ENCODE measurements at places on chromosomes 2 and 18. TPM values are rescaled to one million over a fixed set of nuclear protein-coding genes. Genes with fewer than 3 reads are reported as not detected.

The OR6B2 gene
- total RNA-seq, result 0.23 TPM

DNA sequence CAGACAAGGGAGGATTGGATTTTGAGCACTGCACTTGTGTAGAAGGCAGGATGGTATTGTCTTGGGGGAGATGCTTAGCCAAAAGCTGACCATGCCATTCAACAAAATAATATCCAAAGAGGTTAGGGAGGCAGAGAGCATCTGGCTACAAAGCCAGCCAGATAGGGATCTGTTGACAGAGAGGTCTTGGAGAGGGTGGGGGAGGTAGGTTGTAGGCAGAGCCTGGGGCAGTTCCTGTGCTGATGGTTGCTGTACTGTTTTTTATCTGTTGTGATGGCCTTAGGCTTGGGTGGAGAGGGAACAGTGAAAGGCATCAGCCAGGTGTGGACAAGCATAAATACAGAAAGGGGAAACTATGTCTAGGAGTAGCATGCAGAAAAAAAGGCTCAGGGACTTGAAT lies 100.9 kb downstream of the AQP4 start:
- peaks cover 31% of the 10 kb centered on the region for H3K4me1 ChIP-seq
- H3K4me3 ChIP-seq, result no peak overlapping the region
- H3K27ac ChIP-seq, result no peak overlapping the region
- H3K36me3 ChIP-seq, result no peaks in the 10 kb centered on the region

- no peaks in the 10 kb centered on the region for H3K4me1 ChIP-seq
- DNase-seq, result peak; percentile 65
- no peaks in the 10 kb centered on the region for H3K36me3 ChIP-seq
- no peak within 1 kb of the TSS for H3K4me3 ChIP-seq
Measured at GRCh38 chr18:36297417-36298125, at the start of gene FHOD3. Gene FHOD3, plus strand, starts transcription at chr18:36297713. Its CDS starts 123 bp downstream, at chr18:36297836.

GRCh38 chr2:27021253-27022049 lies 11.3 kb upstream of the TMEM214 start:
- no peaks in the 10 kb centered on the region for H3K4me1 ChIP-seq
- no peak overlapping the region for H3K4me3 ChIP-seq
- H3K27me3 ChIP-seq, result peaks cover 4% of the 10 kb centered on the region
- H3K27ac ChIP-seq, result no peak overlapping the region
- DNase-seq, result no peak

- no peak overlapping the region for H3K4me3 ChIP-seq
- H3K27ac ChIP-seq, result no peak overlapping the region
- peaks cover 1% of the 10 kb centered on the region for H3K27me3 ChIP-seq
- DNase-seq, result no peak
- no peaks in the 10 kb centered on the region for H3K4me1 ChIP-seq
Measured at GRCh38 chr2:68385220-68385906, 20.3 kb downstream of the PLEK start.

GRCh38 chr18:34050661-34051060 lies 174.1 kb downstream of the NOL4 start:
- H3K4me1 ChIP-seq, result peaks cover 2% of the 10 kb centered on the region
- no peak overlapping the region for H3K27ac ChIP-seq
- H3K36me3 ChIP-seq, result no peaks in the 10 kb centered on the region
- no peak overlapping the region for H3K4me3 ChIP-seq
- no peaks in the 10 kb centered on the region for H3K27me3 ChIP-seq

GRCh38 chr2:129716781-129717559 lies 262.5 kb upstream of the RAB6C start:
- no peak for DNase-seq
- no peaks in the 10 kb centered on the region for H3K36me3 ChIP-seq
- peaks cover 1% of the 10 kb centered on the region for H3K27me3 ChIP-seq
- H3K27ac ChIP-seq, result no peak overlapping the region
- H3K4me1 ChIP-seq, result peaks cover 14% of the 10 kb centered on the region

DNA sequence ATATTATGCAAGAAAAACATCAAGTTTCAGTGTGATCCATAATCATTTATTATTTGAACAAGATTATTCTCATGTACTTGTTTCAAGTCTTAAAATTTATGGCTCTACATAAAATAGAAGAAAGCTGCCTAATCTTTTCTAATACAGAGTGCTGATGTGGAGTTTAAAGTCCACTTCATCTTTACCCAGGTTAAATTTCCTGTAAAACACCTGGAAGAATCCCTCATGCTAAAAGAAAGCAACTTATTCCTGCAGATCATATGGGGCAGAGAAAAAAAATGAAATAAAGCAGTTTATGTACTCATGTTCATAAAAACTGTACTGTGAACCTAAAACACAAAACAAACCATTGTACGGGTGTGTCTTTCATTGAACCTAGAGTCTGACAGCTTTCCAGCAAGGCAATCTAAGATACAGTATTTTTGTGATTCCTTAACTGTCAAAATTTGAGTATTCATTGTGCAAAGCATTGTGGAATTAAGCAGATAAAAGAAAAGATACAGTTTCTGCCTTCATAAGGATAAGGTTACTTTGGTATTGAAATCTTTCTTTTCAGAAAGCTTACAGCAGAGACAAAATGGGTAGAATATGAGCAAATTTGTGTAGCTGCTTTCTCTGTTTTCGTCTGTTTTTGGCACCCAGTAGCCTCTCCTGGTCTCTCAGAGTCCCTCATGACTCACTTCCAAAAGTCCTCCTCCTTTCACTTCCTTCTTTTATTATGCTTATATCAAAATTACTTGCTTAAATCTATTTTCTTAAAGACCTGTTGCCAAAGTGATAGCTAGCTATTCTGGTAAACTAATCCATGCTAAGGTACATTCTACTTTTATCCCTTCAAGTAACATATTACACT lies 26.9 kb upstream of the GLS start:
- H3K27me3 ChIP-seq, result no peaks in the 10 kb centered on the region
- no peak overlapping the region for H3K27ac ChIP-seq
- H3K4me1 ChIP-seq, result no peaks in the 10 kb centered on the region
- DNase-seq, result no peak
- H3K36me3 ChIP-seq, result no peaks in the 10 kb centered on the region

DNA sequence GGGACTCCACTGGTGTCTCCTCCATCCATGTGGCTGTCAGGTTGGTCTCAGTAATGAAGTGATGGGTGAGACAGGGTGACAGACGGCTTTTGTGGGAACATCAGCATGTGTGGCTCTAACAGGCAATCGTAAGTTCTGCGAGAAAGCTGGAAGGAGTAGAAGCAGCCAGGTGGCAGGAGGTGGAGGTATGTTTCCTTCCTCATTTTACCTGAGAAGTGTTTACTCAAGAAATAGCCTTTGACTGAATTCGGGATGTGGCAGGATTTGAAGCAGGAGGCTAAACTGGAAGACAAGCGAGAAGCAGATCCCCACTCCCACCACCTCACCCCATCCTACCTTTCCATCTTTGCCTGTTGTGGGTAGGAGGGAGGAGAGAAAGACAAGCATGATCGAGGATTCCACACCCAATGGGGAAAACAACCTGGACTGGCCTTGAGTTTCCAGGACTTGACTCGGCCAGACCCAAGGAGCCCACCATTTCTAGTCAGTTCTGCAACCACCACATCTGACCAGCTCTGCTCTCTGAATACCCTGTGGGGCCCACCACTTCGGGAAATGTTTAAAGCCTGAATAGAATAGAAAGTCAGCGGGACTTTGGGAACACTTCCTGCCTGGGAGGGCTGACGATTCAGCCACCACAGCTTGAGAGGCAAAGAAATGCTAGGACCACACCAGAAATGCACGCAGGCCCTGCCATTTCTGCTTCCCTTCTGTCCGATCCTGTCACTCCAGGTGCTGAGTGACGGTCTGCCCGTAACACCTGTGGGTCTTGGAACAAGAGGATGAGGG lies 1.2 kb downstream of the ABCG8 start:
- peaks cover 2% of the 10 kb centered on the region for H3K27me3 ChIP-seq
- no peak overlapping the region for H3K4me3 ChIP-seq
- peak overlapping the region; percentile 17 for H3K27ac ChIP-seq
- no peak for DNase-seq
- H3K36me3 ChIP-seq, result no peaks in the 10 kb centered on the region
- peaks cover 12% of the 10 kb centered on the region for H3K4me1 ChIP-seq

- peak; percentile 10 for DNase-seq
- H3K36me3 ChIP-seq, result no peaks in the 10 kb centered on the region
- H3K27ac ChIP-seq, result no peak overlapping the region
- peaks cover 1% of the 10 kb centered on the region for H3K27me3 ChIP-seq
Measured at GRCh38 chr2:223797811-223798721, 39.3 kb downstream of the AP1S3 start.

The CTAGE1 gene
- total RNA-seq, result not detected

The CYP26B1 gene
- 1.2 TPM for total RNA-seq

- no peak for DNase-seq
- peaks cover 19% of the 10 kb centered on the region for H3K4me1 ChIP-seq
- H3K4me3 ChIP-seq, result no peak overlapping the region
- peaks cover 40% of the 10 kb centered on the region for H3K36me3 ChIP-seq
- H3K27ac ChIP-seq, result no peak overlapping the region
Measured at GRCh38 chr2:97730245-97730644, 16.9 kb downstream of the ZAP70 start.

The ZNF892 gene
- 11.2 TPM for total RNA-seq

The PLEK gene
- total RNA-seq, result not detected

The SERPINB4 gene
- 0.41 TPM for total RNA-seq

The MYOM1 gene
- 0.49 TPM for total RNA-seq

- H3K36me3 ChIP-seq, result no peaks in the 10 kb centered on the region
- no peak overlapping the region for H3K27ac ChIP-seq
- no peak for DNase-seq
Measured at GRCh38 chr2:46118656-46119371, 178.4 kb upstream of the EPAS1 start.

The SMYD1 gene
- total RNA-seq, result not detected

The LIMS3 gene
- 10.0 TPM for total RNA-seq

DNA sequence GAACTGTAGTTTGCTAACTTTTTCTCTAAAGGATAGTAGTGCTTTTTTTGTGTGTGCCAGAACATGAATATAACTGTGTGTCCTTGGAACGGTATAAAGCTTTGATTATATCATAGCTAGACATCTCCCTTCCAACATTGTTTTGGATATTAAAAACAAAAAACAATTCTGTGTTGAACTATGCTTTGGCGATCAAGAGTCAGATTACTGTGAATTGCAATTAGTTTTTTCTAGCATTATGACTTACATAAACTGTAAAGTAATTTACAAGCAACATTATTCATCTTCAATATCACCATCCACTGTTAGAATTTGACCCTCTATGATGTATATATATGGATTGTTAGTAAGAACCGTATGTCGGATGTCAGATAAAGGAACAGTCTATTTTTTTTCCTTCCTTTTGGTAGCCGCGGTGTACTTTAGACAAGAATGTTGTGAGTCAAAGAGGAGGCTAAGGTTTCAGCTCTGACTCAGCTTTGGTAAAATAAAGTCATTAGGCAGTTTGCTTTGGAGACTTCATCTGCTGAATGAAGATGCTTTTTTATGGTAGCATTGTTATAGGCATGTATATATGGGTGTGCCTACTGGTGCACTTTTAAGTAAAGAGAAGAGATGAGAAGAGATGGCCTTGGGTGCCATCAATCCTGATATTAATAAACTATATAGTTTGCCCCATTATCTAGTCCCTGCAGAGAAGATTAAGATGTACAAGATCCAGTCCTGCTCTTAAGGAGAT lies 76.4 kb downstream of the LTBP1 start:
- H3K27ac ChIP-seq, result peak overlapping the region; percentile 54
- H3K4me1 ChIP-seq, result no peaks in the 10 kb centered on the region
- no peak for DNase-seq
- no peaks in the 10 kb centered on the region for H3K27me3 ChIP-seq

DNA sequence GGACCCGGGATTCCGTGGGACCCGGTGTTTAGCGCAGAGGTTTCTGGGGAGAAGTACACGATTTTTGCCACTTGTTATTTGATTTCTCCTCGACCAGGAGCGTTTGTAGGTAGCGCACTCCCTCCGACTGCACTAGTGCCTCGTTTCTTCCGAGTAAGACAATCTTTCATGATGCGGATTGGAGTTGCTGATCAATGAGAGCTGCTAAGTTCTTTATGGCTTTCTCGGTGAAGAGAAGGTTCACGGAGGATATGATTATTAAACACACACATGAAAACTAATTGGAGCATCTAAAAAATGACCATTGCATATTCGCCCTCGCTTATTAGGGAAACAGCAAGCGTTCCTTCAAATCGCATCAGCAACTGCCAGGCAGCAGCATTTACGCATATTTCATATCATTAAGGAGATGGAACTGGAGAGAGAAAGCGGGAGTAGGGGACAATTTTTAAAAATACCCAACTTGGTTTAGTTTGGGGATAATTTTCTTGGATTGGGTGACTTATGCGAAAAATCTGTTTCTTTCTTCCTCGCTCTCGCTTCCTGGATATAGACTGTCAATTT lies 616 bp downstream of the EML6 start:
- no peak for DNase-seq
- H3K4me3 ChIP-seq, result peak overlapping the region; percentile 91
- peak overlapping the region; percentile 20 for H3K27ac ChIP-seq

The SERPINB11 gene
- total RNA-seq, result not detected

- H3K36me3 ChIP-seq, result peaks cover 6% of the 10 kb centered on the region
- H3K4me3 ChIP-seq, result no peak overlapping the region
- no peak overlapping the region for H3K27ac ChIP-seq
- no peaks in the 10 kb centered on the region for H3K4me1 ChIP-seq
- DNase-seq, result no peak
Measured at GRCh38 chr2:240596491-240596931, 10.0 kb downstream of the CAPN10 start.

GRCh38 chr2:219553463-219553963 lies 9.7 kb downstream of the TMEM198 start:
- H3K4me3 ChIP-seq, result peak overlapping the region; percentile 81
- peaks cover 4% of the 10 kb centered on the region for H3K36me3 ChIP-seq
- no peak overlapping the region for H3K27ac ChIP-seq
- H3K4me1 ChIP-seq, result no peaks in the 10 kb centered on the region
- H3K27me3 ChIP-seq, result peaks cover 26% of the 10 kb centered on the region

DNA sequence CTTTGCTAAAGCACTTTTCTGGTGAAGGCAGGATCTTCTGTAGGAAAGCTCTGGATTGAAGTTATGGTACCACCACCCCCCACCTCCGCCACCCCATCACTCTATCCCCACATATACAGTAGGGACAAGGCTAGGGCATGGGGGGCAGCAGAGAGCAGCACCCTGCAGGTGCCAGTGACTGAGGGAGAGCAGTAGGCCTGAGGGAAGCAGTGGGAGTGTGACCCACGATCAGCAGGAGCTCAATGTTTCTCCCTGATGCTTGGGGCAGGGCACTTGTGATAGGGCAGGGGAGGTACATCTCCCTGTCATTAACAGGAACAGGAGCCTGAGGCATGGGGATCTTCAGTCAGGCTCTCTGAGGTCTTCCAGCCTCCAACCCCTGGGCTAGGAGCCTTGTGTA lies 121.6 kb downstream of the ZFP36L2 start:
- H3K4me3 ChIP-seq, result no peak overlapping the region
- no peak overlapping the region for H3K27ac ChIP-seq
- no peak for DNase-seq
- peaks cover 9% of the 10 kb centered on the region for H3K4me1 ChIP-seq
- H3K27me3 ChIP-seq, result peaks cover 11% of the 10 kb centered on the region
- peaks cover 3% of the 10 kb centered on the region for H3K36me3 ChIP-seq

The LAMA3 gene
- 1.7 TPM for total RNA-seq

The CKAP2L gene
- 5.5 TPM for total RNA-seq

The CPO gene
- not detected for total RNA-seq

All from endothelial cell (in vitro differentiated cells).